ENCODE measurements at places on chromosomes 1 and 21. TPM values are rescaled to one million over a fixed set of nuclear protein-coding genes. Genes with fewer than 3 reads are reported as not detected.
A peak's percentile ranks its signal among the peaks of the same experiment; 100 is the strongest.

SEC16B gene
- 4.4 TPM for total RNA-seq

- no peak for DNase-seq
Measured at GRCh38 chr1:214510477-214510876, 40.9 kb downstream of the PTPN14 start.

- no peak for DNase-seq
Measured at GRCh38 chr1:213281640-213282301, 230.7 kb downstream of the RPS6KC1 start.

- DNase-seq: peak; percentile 10
Measured at GRCh38 chr1:75136195-75136815, 2.1 kb downstream of the LHX8 start.

DNA sequence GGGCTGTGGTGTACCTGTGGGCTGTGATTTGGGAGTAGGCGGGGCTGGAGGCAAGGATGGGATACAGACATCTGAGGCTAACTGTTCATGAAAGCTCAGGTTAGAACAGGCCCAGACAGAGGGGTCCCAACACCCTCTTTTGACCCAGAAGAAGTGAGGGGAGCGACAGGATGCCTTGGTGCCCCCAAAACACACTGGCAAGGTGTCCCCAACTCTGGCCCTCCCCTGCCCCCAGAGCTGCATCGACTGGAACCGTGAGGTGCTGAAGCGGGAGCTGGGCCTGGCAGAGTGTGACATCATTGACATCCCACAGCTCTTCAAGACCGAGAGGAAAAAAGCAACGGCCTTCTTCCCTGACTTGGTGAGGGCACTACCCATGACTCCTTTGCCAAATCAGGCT lies 27.6 kb upstream of the PADI4 start:
- no peak for DNase-seq

- no peak for DNase-seq
Measured at GRCh38 chr1:211132721-211133392, 1.1 kb downstream of the KCNH1 start.

DNA sequence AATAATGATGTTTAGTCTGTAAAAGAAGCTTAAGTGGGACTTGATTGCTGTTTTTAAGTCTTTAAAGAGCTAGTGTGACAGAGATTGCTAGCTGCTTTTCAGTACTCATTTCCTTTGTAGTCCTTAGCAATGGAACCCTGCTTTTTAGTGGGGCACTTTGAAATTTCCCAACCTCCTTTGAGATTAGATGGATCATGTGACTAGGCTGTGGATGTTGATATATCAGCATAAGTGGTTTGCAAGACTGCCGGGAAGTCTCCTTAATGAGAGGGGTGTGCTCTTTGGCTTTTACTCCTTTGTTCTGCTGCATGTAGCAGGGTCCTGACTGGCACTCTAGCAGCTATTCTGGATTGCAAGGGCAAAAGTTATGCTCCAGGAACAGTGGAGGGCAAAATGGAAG lies 11.2 kb upstream of the RCOR3 start:
- DNase-seq: no peak

- DNase-seq: no peak
Measured at GRCh38 chr21:14722841-14723483, 176.8 kb upstream of the SAMSN1 start.

DNA sequence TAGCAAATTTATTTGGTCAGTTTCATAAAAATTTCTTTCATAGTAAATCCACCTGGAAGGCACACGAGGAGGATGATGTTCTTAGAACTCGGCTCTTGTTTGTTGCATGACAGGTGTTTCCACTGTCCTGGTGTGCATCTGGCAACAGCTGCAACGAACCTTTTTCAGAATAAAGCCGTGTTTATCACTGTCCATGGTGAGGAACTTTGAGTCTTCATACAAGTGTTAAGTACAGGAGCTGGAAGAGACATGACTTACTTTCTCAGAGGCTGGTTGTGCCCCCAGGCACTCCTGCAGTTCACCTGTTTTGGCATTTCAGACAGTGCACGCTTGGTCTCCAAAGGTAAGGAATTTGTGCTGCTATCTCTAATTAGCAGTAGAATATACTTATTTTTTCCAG lies 97.1 kb downstream of the ADAMTS1 start:
- no peak for DNase-seq

- DNase-seq: no peak
Measured at GRCh38 chr1:206012086-206012859, 9.1 kb upstream of the RAB7B start.

PDC gene
- total RNA-seq: not detected

DNA sequence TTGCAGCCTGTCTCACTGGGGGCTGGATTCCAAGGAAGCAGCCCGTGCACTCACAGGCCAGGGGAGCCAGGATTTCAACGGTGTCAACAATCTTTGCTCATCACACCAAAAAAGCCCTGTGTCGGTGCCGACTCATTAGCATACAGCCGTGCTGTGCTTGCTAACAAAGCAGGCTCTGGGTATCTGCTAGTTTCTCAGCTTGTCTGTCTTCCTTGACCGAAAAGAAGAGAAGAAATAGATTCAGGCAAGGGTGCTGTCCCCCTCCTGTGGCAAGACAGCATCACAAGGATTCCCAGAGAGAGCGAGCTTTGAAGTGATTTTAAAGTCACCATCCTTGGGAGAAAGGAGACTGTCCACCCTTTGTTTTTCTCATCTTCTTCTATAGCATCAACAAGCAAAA lies 214.7 kb downstream of the SDCCAG8 start:
- DNase-seq: no peak

GRCh38 chr21:41209016-41209619 lies 41.2 kb downstream of the BACE2 start:
- no peak for DNase-seq

ADAM30 gene
- not detected for total RNA-seq

- DNase-seq: peak; percentile 66
Measured at GRCh38 chr1:150548632-150549495, at the start of gene ADAMTSL4. Gene ADAMTSL4 (plus strand): TSS chr1:150549408. CDS start chr1:150552289, 2,881 bp downstream.

DNA sequence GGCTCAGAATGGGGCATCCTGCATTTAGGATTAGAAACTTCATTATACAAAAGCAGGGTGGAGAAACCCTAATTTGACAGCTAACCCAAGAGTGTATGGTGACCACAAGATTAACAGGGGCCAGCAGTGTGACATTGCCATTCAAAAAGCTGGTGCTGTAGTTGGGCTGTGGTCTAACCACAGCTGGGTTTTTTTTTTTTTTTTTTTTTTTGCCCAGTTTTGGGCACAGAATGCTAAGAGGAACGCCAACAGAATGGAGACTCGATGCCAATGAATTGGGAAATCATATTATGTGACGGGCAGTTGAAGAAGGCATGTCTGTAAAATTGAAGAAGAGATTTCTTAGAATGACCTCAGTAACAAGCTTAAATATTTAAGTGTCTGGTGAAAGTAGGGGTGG lies 58.4 kb downstream of the NFIA start:
- DNase-seq: no peak

SPRR3 gene
- not detected for total RNA-seq

- no peak for DNase-seq
Measured at GRCh38 chr1:206946261-206946660, at the start of gene PIGR. Gene PIGR (minus strand): TSS chr1:206946466. CDS start chr1:206940531, 5,935 bp downstream.

DNA sequence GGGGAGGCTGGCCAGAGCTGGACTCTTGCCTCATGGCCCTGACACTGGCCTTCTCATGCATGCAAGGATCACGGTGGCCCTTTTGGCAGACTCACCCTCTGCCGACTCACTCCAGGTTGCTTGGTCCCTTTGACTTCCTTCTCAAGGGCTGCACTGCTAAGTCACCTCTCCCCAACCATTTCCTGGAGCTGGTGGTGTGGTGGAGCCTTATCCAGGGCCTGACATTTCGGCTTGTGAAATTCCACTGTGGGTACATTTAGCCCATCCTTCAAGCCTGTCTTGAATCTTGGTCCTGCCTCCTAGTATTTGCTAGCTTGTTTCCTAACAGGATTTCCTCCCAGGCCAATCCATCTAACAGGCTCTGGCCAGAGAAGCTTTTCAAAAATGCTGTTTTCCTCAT lies 52.6 kb upstream of the JUN start:
- DNase-seq: peak; percentile 53

- no peak for DNase-seq
Measured at GRCh38 chr1:48917901-48918603, 141.4 kb upstream of the BEND5 start.

DNA sequence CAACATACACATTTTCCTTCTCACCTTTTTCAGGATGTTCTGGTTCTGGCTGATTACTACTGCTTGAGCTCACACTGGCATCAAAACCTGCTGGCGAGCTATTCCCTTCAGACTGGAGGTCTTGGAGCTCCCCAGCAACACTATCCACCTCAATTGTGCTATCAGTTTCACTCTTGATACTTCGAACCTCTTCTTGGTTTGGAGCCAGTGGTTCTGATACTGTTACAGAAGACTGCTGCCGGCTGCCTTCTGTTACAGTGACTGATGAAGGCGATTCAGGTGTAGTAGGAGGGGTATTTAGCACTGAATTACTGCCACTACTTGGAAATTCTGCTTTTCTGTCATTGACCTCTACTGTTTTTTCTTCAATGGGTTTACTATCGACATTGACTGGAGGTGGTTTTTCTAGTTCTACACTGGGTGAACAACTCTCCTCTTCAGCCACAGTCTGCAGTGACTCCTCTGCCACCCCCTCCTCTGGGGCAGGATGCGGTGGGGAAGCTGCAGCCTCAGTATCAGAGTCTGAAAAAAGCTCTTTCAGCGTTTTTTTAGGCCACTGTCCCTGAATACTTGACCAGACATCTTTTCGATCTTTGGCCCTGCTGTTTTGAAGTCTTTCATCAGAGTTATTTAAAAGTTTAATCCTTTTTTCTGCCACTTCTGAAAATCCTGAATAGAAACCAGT lies 20.7 kb upstream of the RBM34 start:
- no peak for DNase-seq

GRCh38 chr1:77832901-77833300 lies 53.5 kb downstream of the MIGA1 start:
- peak; percentile 76 for DNase-seq

NCAM2 gene
- 0.42 TPM for total RNA-seq

GRCh38 chr1:59500950-59501742 lies 204.3 kb downstream of the FGGY start:
- no peak for DNase-seq

RUNX3 gene
- not detected for total RNA-seq

GRCh38 chr1:245209658-245210435 lies 55.1 kb downstream of the KIF26B start:
- no peak for DNase-seq

RIIAD1 gene
- not detected for total RNA-seq

DNA sequence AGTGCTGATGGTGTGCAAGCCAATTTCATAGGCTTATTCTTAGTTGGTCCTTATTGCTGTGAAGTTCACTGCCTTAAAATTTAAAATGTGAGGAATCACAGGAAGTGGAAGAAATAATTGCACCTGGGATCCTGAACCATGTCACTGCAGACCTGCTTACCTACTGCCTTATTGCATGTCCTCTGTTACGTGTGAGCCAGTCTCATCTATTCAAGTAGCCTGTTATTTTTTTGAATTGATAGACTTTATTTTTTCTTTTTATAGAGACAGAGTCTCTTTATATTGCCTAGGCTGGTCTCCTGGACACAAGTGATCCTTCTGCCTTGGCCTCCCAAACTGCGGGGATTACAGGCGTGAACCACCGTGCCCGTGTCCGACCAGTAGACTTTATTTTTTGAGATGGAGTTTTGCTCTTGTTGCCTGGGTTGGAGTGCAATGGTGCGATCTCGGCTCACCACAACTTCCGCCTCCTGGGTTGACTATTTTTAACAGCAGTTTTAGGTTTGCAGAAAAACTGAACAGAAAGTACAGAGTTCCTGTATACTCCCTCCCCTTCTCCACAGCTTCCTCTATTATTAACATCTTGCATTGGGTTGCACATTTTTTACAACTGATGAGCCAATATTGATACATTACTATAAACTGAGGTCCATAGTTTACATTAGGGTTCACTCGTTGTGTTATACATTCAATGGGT lies 14.0 kb upstream of the DISC1 start:
- no peak for DNase-seq

- no peak for DNase-seq
Measured at GRCh38 chr1:229323201-229323600, 19.6 kb downstream of the CCSAP start.

- DNase-seq: no peak
Measured at GRCh38 chr1:214516434-214517326, 34.7 kb downstream of the PTPN14 start.

DNA sequence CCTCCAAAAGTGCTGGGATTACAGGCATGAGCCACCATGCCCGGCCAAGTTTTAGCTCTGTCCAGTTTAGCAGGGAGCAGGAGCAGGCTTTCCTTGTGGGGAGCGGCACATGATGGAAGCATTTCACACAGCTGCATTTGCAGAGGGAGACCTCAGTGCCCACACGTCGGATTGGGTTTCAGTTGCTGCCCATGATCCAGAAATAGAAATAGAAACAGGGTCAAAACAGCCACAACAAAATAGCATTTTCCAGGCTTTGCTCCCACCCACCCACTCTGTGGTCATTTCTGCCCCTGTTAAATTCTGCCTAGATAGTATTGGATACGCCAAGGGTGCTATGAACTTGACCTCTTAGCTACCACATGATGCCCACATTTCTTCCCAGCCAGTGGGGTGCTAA lies 128.4 kb downstream of the CNIH3 start:
- DNase-seq: no peak

DNA sequence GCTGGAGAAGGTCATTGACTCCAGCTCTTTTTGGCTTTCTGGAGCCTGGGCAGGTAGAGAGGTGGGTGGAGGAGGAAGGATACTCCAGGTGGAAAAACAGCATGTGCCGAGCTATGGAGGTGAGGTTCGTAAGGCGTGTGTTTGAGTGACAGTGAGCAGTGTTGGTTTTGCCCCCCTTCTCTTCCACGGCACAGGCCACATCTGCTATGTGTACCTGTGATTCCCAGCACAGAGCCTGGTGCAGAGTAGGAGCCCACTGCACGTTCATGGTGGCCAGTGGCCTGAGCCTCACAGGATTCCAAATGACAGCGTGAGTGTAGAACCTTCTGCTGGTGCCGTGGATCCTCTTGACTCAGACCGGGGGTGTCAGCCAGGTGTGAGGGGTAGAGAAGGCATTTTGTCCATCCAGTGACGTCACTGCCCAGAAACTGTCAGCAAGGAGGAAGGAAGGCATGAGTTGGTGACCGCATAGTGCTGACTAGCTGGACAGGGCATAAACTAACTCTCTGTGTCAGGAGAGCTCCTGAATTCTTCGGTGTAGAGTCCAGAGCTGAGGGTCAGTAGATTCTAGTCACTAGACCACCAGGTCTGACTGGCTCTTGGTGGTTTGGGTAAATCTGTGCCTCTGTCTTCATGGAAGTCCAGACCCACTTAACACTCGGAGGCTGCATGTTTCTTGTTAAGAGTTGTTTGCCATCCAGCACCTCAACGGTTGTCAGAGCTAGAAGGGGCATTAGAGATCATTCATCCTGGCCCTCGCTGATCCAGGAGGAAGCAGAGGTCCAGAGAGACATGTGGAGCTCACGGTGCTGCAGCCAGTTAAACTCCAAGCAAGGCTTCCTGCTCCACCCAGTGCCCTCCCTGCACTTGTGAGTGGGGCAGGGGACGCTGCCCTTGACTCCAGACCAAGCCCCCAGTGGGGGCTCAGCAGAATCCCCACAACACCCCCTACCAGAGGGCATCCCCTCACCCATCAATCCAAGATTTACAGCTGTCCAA lies 3.8 kb downstream of the QSOX1 start:
- no peak for DNase-seq
